ENCODE measurements at places on chromosomes 16 and 17. TPM values are rescaled to one million over a fixed set of nuclear protein-coding genes. Genes with fewer than 3 reads are reported as not detected.

OR4D2 gene
- not detected for polyA plus RNA-seq

RNF112 gene
- 12.7 TPM for polyA plus RNA-seq

INO80E gene
- 0.06 TPM for polyA plus RNA-seq

TSNAXIP1 gene
- polyA plus RNA-seq = 1.4 TPM

YBX2 gene
- polyA plus RNA-seq = not detected

HNF1B gene
- polyA plus RNA-seq = not detected

DPEP2 gene
- polyA plus RNA-seq = not detected

ERCC4 gene
- 43.6 TPM for polyA plus RNA-seq

PSMC5 gene
- 189 TPM for polyA plus RNA-seq

GPR139 gene
- polyA plus RNA-seq = not detected

GOSR2 gene
- polyA plus RNA-seq = 87.8 TPM

KRTAP4-5 gene
- not detected for polyA plus RNA-seq

PSMC3IP gene
- polyA plus RNA-seq = not detected

CES5A gene
- not detected for polyA plus RNA-seq

THRA gene
- 9.1 TPM for polyA plus RNA-seq

SSTR5 gene
- not detected for polyA plus RNA-seq

NPIPA3 gene
- 8.7 TPM for polyA plus RNA-seq

HS3ST3B1 gene
- polyA plus RNA-seq = 0.05 TPM

GRIN2A gene
- polyA plus RNA-seq = 20.5 TPM

AOC2 gene
- polyA plus RNA-seq = not detected

TMIGD1 gene
- not detected for polyA plus RNA-seq

HOXB3 gene
- not detected for polyA plus RNA-seq

PLA2G10 gene
- 0.73 TPM for polyA plus RNA-seq

FKBP10 gene
- 0.62 TPM for polyA plus RNA-seq

GLIS2 gene
- 0.08 TPM for polyA plus RNA-seq

STXBP4 gene
- polyA plus RNA-seq = 19.0 TPM

KRT27 gene
- polyA plus RNA-seq = not detected
